ENCODE measurements at places on chromosomes 5 and 9. TPM values are rescaled to one million over a fixed set of nuclear protein-coding genes. Genes with fewer than 3 reads are reported as not detected.

GRCh38 chr9:120286530-120286929, 293.4 kb downstream of the CDK5RAP2 start:
- H3K4me1 ChIP-seq, result no peaks in the 10 kb centered on the region
- no peak overlapping the region for H3K27ac ChIP-seq
- no peaks in the 10 kb centered on the region for H3K27me3 ChIP-seq
- H3K36me3 ChIP-seq, result no peaks in the 10 kb centered on the region
- no peak for DNase-seq

DNA sequence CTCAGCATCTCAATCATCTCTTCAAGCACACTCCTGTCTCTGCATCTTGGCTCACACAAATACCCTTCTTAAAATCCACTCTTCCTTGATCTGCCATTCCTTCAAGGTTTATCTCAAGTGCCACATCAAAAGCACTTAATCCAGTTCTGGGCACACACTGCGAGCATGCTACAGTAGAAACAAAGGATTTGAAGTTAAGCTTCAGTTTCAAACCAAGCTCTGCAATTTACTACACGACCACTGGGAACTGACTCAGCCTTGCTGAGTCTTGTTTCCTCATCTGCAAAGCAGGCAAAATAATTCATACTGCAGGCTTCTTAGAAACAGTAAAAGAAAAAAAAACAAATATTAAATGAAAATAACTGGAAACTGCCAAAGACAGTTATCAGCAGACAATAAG, 50.5 kb upstream of the CTNNAL1 start:
- peaks cover 16% of the 10 kb centered on the region for H3K36me3 ChIP-seq
- H3K27ac ChIP-seq, result no peak overlapping the region
- no peak overlapping the region for H3K4me3 ChIP-seq
- DNase-seq, result no peak
- no peaks in the 10 kb centered on the region for H3K27me3 ChIP-seq

GRCh38 chr5:145668714-145669113, 166.4 kb downstream of the PRELID2 start:
- no peak for DNase-seq
- no peak overlapping the region for H3K27ac ChIP-seq
- no peaks in the 10 kb centered on the region for H3K4me1 ChIP-seq
- no peak overlapping the region for H3K4me3 ChIP-seq
- H3K36me3 ChIP-seq, result no peaks in the 10 kb centered on the region

GRCh38 chr9:9783711-9784110, 829.1 kb downstream of the PTPRD start:
- H3K4me1 ChIP-seq, result peaks cover 3% of the 10 kb centered on the region
- DNase-seq, result no peak
- H3K4me3 ChIP-seq, result no peak overlapping the region
- no peaks in the 10 kb centered on the region for H3K27me3 ChIP-seq
- H3K27ac ChIP-seq, result no peak overlapping the region

- no peaks in the 10 kb centered on the region for H3K36me3 ChIP-seq
- peaks cover 33% of the 10 kb centered on the region for H3K4me1 ChIP-seq
- peak overlapping the region; percentile 96 for H3K4me3 ChIP-seq
Observed at GRCh38 chr5:16935231-16936149, 598 bp downstream of the MYO10 start.

DNA sequence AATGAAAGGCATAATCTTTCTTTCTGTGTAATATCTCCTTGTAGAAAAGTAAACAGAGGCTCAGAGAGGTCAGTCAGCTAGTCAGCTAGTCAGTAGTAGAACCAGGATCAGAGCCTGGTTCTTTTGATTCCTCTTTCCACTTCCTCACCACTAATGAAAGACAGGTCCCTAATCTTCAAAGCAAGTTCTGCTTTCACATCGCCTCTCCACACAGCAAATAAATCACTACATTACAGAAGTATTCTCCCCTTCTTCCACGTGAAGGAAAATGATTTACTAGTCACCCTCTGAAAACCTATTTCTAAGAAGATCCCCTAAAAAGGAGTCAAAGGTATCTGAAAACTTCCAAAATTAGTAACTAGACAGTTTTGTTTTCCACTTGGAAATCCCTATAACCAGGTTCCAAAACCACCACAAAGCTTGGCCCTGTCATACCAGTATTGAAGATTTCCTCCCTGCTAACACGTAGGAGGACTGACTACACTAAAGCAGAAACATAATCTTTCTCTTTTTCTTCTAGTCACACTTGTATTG, 140.5 kb upstream of the TARS1 start:
- H3K4me3 ChIP-seq, result no peak overlapping the region
- H3K27me3 ChIP-seq, result no peaks in the 10 kb centered on the region
- H3K4me1 ChIP-seq, result peaks cover 8% of the 10 kb centered on the region
- peak overlapping the region; percentile 4 for H3K27ac ChIP-seq
- DNase-seq, result peak; percentile 56

- no peak overlapping the region for H3K27ac ChIP-seq
- no peaks in the 10 kb centered on the region for H3K27me3 ChIP-seq
- no peak overlapping the region for H3K4me3 ChIP-seq
- H3K4me1 ChIP-seq, result peaks cover 20% of the 10 kb centered on the region
- H3K36me3 ChIP-seq, result no peaks in the 10 kb centered on the region
Observed at GRCh38 chr9:73141282-73141681, 10.4 kb upstream of the ANXA1 start.

GRCh38 chr5:166503506-166503905, 1787.9 kb upstream of the WWC1 start:
- DNase-seq, result no peak
- no peak overlapping the region for H3K4me3 ChIP-seq
- H3K27me3 ChIP-seq, result no peaks in the 10 kb centered on the region
- H3K4me1 ChIP-seq, result no peaks in the 10 kb centered on the region

- H3K27ac ChIP-seq, result no peak overlapping the region
- no peak overlapping the region for H3K4me3 ChIP-seq
- no peaks in the 10 kb centered on the region for H3K4me1 ChIP-seq
- H3K27me3 ChIP-seq, result peaks cover 16% of the 10 kb centered on the region
- H3K36me3 ChIP-seq, result no peaks in the 10 kb centered on the region
Observed at GRCh38 chr5:139958432-139959148, 84.5 kb downstream of the NRG2 start.

- no peaks in the 10 kb centered on the region for H3K4me1 ChIP-seq
- peak; percentile 32 for DNase-seq
- no peak overlapping the region for H3K4me3 ChIP-seq
- no peaks in the 10 kb centered on the region for H3K36me3 ChIP-seq
- H3K27me3 ChIP-seq, result no peaks in the 10 kb centered on the region
Observed at GRCh38 chr9:36728651-36729520, 156.2 kb downstream of the MELK start.

DNA sequence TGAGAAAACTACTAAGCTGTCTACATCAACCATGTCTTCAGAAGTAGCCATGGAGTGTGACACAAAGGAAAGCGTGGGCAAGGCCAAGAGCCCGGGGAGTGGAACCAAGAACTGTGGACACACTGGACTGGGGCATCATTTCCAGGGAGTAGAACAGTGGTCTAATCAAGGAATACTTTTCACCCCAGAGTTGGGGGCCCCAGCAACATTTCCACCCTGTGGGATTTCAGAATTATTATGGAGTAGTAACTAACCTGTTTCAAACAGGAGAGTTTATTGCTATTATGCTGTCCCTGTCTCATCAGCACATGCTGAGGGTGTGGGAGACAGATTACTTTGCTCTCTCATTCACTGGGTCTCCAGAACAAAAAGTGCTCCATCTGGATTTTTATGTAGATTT, 58.0 kb upstream of the FSTL4 start:
- no peaks in the 10 kb centered on the region for H3K27me3 ChIP-seq
- no peak overlapping the region for H3K27ac ChIP-seq
- no peaks in the 10 kb centered on the region for H3K4me1 ChIP-seq
- no peak overlapping the region for H3K4me3 ChIP-seq
- H3K36me3 ChIP-seq, result no peaks in the 10 kb centered on the region
- no peak for DNase-seq

GRCh38 chr9:125893277-125893676, 146.1 kb downstream of the PBX3 start:
- DNase-seq, result no peak
- no peak overlapping the region for H3K4me3 ChIP-seq
- peaks cover 15% of the 10 kb centered on the region for H3K4me1 ChIP-seq
- no peak overlapping the region for H3K27ac ChIP-seq
- no peaks in the 10 kb centered on the region for H3K36me3 ChIP-seq

DNA sequence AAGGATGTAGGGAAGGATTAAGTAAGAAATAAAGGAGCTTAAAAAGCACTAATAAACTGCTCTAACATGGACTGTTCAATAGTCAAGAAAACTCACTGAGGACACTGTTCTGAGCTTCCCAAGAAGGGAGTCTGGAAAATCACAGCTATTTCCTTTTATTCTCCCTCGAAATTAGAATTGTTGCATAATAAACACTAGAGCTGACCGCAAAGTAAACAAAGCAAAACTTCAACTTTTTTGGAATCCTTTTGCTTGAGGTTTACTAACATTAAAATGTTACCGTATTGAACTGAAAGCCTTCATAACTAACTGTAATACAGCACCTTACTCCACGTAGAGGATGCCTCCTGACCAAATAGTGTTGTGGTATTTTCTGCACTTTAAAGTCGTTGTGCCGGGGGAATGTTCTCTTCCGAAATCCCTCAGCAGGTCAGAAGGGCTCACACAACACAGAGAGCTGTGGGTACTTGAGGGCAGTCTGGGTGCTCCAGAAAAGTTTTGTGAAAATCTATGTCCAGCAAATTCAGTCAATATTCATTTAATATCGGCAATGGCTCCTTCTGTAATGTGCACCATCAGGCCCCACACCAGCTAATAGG, 59.2 kb downstream of the TTLL11 start:
- H3K4me1 ChIP-seq, result peaks cover 10% of the 10 kb centered on the region
- H3K27ac ChIP-seq, result no peak overlapping the region
- H3K27me3 ChIP-seq, result no peaks in the 10 kb centered on the region

DNA sequence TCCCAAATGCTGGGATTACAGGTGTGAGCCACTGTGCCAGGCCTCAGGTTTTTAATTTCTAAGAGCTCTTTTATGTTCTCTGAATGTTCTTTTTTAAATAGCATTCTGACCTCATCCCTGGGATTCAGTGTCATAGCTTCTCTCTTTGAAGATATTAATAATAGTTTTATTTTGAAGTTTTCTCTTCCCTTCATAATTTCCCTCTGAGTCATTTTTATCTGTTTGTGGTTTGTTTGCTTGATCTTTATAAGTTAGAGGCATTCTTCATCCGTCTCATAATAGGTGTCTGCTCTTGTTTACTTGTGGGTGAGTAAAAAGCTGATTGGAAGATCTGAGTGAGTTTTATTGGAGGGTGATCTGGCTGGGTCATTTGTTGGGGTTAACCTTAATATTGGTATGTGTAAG, 12.5 kb upstream of the MAMDC2 start:
- peaks cover 8% of the 10 kb centered on the region for H3K4me1 ChIP-seq
- no peaks in the 10 kb centered on the region for H3K27me3 ChIP-seq
- H3K36me3 ChIP-seq, result no peaks in the 10 kb centered on the region
- H3K4me3 ChIP-seq, result no peak overlapping the region

- peaks cover 5% of the 10 kb centered on the region for H3K4me1 ChIP-seq
- H3K27me3 ChIP-seq, result no peaks in the 10 kb centered on the region
- H3K36me3 ChIP-seq, result no peaks in the 10 kb centered on the region
Observed at GRCh38 chr9:89923961-89924504, 319.2 kb downstream of the GADD45G start.

DNA sequence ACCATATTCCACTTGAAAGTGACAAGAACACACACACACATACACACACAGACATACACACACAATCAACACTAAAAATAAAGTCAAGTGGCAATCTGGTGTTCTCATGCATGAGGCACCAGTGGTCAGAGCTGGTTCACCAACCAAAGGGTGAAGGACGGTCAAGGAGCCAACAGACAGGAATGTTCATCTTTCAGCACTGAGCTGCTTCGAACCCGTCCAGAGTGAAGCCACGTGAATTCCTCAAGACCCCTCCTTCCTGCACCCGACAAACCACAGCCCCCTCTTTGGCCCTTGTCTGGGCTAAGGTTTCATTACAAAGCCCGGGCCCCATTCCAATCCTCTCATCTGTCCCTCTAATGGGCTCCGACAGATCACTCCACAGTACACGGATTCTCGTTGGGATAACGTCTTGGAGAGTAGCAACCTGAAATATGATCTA, 84.5 kb upstream of the SMIM23 start:
- peaks cover 8% of the 10 kb centered on the region for H3K27me3 ChIP-seq
- no peaks in the 10 kb centered on the region for H3K36me3 ChIP-seq
- peak; percentile 1 for DNase-seq
- H3K4me3 ChIP-seq, result no peak overlapping the region
- no peak overlapping the region for H3K27ac ChIP-seq

GRCh38 chr5:102532123-102532522, 33.3 kb upstream of the SLCO6A1 start:
- no peak overlapping the region for H3K4me3 ChIP-seq
- no peaks in the 10 kb centered on the region for H3K36me3 ChIP-seq
- DNase-seq, result peak; percentile 26
- H3K27me3 ChIP-seq, result no peaks in the 10 kb centered on the region
- H3K4me1 ChIP-seq, result no peaks in the 10 kb centered on the region

GRCh38 chr5:150190503-150190979, 679 bp downstream of the SLC6A7 start:
- H3K4me3 ChIP-seq, result no peak overlapping the region
- H3K27me3 ChIP-seq, result peaks cover 59% of the 10 kb centered on the region
- peaks cover 5% of the 10 kb centered on the region for H3K4me1 ChIP-seq
- H3K27ac ChIP-seq, result no peak overlapping the region
- no peak for DNase-seq

GRCh38 chr9:108811944-108812343, 43.8 kb downstream of the ACTL7B start:
- H3K36me3 ChIP-seq, result no peaks in the 10 kb centered on the region
- H3K27me3 ChIP-seq, result peaks cover 10% of the 10 kb centered on the region
- no peak for DNase-seq
- H3K4me1 ChIP-seq, result no peaks in the 10 kb centered on the region
- no peak overlapping the region for H3K27ac ChIP-seq

DNA sequence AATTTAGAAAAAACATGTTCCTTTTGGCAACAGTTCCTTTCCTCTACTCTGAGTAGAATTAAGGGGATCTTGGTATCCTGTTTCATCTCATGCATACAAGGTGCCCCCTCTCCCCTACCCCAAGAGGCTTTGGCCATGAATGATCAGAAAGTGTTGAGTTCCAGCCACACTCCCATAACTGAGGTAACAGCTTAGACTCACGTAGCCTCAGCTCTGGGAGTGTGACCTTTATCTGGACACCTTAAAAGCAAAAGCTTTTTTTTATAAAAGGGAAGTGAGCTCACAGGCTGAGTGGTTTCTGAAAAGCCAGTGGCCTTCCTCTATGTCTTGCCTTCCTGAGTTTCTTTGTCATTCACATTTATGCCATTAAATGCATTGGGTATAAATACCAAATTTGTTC, 900 bp upstream of the HAVCR2 start:
- H3K4me1 ChIP-seq, result no peaks in the 10 kb centered on the region
- H3K27me3 ChIP-seq, result no peaks in the 10 kb centered on the region
- no peak overlapping the region for H3K27ac ChIP-seq
- no peak for DNase-seq
- no peaks in the 10 kb centered on the region for H3K36me3 ChIP-seq

GRCh38 chr9:99896119-99896518, 10.3 kb upstream of the STX17 start:
- H3K27ac ChIP-seq, result no peak overlapping the region
- H3K36me3 ChIP-seq, result no peaks in the 10 kb centered on the region
- no peaks in the 10 kb centered on the region for H3K4me1 ChIP-seq
- no peak for DNase-seq
- no peak overlapping the region for H3K4me3 ChIP-seq

GRCh38 chr5:84088996-84089395, 295.7 kb downstream of the EDIL3 start:
- peak; percentile 11 for DNase-seq
- no peaks in the 10 kb centered on the region for H3K4me1 ChIP-seq
- no peaks in the 10 kb centered on the region for H3K27me3 ChIP-seq
- no peak overlapping the region for H3K27ac ChIP-seq

The FOXD4L6 gene
- total RNA-seq, result 0.18 TPM

The THBS4 gene
- total RNA-seq, result 0.55 TPM

The SOWAHA gene
- total RNA-seq, result 0.10 TPM

The KLHL9 gene
- total RNA-seq, result 30.3 TPM

The MEF2C gene
- 20.5 TPM for total RNA-seq

The FBN2 gene
- 105 TPM for total RNA-seq

The LOX gene
- 1,249 TPM for total RNA-seq

Data from astrocyte (in vitro differentiated cells and primary cell).